ENCODE measurements at places on chromosomes 4 and X.

- no peak for DNase-seq
These were observed 146.0 kb downstream of the TBL1X start for GRCh38 chrX:9610771-9611392.

DNA sequence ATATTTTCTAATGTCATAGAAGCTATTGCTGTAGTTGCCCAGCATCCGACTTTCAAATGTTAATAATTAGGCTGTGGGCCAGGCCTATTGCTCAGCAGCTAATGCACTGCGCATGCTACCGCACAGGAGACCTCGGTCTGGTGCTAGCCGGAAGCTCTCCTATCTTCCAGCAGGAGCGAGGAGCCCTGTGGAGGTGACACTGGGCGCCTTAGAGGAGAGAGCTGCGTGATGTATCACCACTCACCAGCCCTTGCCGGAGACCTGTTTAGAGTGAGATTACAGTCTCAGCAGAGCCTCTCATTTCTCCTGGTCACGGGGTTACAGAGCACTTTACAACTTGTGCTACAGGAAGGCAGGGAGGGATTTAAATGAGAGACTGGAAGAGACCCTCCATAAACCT, 31.1 kb upstream of the MID1IP1 start:
- DNase-seq = no peak

- DNase-seq = no peak
These were observed 25.9 kb upstream of the ING2 start for GRCh38 chr4:183478926-183479325.

GRCh38 chr4:87363552-87363951, 27.4 kb downstream of the HSD17B11 start:
- DNase-seq = no peak

- no peak for DNase-seq
These were observed 83.0 kb downstream of the MAML3 start for GRCh38 chr4:140070973-140071372.

GRCh38 chrX:46589977-46590723, 16.6 kb downstream of the CHST7 start:
- no peak for DNase-seq

DNA sequence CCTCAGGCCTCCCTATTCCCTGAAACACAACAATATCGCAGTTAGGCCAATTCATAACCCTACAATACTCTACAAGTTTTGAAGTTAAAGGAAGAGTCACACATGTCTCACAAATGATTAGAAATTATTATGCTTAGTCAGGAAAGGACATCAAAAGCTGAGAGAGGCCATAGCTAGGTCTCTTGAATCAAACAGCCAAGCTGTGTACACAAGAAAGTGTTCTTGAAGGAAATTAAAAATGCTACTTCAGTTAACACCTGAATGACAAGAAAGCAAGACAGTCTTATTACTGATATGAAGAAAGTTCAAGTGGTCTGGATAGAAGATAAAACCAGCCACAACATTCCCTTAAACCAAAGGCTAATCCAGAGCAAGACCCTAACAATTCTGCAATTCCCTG, 23.6 kb upstream of the GUCY1A1 start:
- no peak for DNase-seq

GRCh38 chrX:1853447-1853846, 238.6 kb downstream of the ASMT start:
- no peak for DNase-seq

GRCh38 chr4:1002631-1003251, 8.7 kb upstream of the FGFRL1 start:
- no peak for DNase-seq

GRCh38 chr4:27176400-27176799, 315.8 kb downstream of the STIM2 start:
- no peak for DNase-seq

DNA sequence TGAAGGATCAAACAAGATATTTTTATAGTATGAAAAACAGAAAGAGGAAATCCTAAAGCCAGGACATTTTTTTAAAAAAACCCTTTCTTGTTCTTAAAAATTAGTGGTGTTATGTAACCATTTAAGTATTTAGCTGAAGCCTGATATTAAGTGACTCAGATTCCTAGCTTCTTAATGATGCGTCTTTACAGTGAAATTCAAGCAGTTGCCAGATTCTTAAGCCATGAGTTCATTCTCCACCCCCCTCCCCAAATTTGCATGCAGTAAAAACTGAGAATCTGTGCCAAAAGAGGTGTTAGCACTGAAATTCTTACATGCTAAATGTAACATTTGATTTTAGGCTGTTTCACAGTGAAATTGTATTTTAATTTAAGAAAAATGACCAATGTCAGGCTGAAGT, 180.8 kb downstream of the RAPGEF2 start:
- DNase-seq = no peak

DNA sequence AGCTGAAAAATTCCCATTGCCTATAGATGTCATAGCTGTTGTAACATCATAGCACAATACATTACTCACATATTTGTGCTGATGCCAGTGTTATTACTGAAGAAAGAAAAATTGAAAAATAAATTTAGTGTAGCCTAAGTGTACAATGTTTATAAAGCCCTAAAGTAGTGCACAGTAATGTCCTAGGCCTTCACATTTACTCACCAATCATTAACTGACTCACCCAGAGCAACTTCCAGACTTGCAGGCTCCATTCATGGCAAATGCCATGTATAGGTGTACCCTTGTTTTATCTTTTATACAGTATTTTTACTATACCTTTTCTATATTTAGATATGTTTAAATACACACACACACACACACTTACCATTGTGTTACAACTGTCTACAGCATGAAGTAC, 265.4 kb upstream of the MAGEB18 start:
- no peak for DNase-seq

DNA sequence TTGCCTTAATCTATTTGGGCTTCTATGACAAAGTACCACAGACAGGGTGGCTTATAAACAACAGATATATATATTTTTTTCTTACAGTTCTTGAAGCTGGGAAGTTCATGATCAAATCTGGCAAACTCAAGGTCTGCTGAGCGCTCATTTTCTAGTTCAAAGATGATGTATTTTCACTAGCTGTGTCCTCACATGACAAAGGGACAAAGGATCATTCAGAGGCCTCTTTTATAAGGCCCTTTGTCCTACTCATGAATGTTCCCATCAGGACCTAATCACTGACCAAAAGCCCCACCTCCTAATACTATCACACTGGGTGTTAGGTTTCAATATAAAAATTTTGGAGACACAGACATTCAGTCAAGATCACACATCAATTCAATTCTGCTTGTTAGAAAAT, 2025.2 kb downstream of the PCDH7 start:
- DNase-seq = no peak

- peak; percentile 45 for DNase-seq
These were observed 83.9 kb upstream of the SPANXB1 start for GRCh38 chrX:140918398-140919038.

DNA sequence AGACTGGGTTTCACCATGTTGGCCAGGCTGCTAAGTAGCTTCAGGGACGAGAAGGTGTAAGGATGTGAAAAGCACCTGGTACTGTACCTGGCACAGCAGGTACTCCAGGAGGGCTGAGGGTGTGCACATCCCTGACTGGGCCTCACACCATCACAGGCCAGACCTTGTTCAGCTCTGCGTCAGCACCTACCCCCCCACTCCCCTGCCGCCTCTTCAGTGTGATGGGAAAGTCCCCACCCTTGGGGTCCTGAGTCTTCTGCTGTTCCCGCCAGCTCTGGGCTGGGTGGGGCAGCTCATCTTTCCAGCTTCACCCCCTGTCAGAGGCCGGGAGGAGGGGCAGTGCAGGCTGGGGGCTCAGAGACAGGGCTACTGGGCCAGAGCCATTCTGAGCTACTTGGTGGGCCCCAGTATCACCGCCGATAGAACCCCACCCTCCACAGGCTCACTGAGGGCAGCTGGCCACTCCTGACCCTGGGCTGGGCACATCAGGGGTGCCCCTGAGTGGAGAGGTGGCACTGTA, 6.7 kb upstream of the SH3BP2 start:
- DNase-seq = peak; percentile 52

DNA sequence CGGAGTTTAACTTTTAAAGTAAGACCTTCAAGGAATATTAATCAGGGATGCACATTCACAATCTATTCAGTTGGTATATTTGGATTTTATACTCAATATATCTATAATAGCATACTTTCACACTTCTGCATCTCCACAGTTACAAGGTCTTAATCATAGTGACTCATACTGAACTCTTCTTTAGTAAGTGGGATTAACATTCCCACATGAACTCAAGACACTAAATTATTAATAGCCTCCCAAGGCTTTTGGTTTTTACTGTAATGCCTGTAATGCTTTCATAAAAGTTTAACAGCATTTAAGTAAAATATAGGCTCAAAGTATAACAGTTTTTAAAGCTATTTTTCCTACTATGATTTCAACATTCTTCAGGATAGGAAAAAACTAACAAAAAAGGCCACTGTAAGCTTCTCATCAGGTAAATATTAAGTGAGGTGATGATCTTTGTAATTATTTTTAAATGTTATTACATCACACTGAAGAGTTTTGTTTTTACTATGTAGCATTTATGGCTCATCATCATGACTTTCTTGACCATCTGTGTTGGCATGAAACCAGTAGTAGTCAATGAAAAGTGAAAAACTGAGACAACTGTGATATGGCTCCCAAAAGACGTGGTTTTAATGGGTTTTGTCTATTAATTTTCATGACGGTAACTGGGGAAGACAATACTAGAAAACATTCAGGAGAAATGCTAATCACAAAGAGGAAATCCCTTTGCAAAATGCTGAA, 91.5 kb upstream of the GALNT7 start:
- DNase-seq = no peak

DNA sequence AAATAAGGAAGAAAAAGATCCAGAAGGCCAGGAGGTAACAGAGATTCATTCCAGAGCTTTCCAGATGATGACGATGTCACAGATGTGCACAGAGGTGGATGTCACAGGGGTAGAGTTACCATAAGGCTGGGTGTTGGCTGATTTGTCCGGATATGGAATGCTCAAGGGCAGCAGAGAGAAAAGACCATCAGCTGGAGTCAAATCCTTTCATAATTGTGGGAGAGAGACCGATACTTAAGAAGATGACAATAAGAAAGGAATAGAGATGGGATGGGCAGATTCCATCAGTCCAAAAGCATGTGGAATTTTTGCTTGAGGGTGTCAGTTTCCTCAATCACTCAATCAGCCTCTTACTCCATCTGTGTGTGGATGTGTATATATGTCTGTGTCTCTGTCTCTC, 150.4 kb downstream of the CENPC start:
- no peak for DNase-seq

DNA sequence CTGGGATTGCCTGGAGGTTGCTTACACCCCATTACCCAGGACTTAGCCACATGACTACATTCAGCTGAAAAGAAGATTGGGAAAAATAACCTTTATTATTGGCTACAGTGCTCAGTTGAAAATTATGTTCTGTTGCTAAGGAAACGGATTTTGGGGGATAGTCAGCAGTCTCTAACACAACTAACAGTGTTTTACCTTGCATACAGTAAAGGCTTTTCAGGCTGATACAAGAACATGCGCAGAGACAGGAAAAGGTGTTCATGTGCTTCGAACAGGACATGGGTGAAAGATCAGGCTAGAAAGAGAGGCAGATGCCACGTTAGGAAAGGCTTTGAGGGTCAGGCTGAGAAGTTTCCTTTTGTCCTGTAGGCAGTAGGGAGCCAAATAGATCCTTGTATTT, 14.8 kb upstream of the RHOH start:
- no peak for DNase-seq

GRCh38 chrX:13750204-13750603, 15.7 kb downstream of the OFD1 start:
- DNase-seq = no peak

GRCh38 chrX:20374450-20374849, 107.7 kb upstream of the RPS6KA3 start:
- DNase-seq = no peak

- no peak for DNase-seq
These were observed 8.2 kb downstream of the RTL3 start for GRCh38 chrX:78650906-78651437.

DNA sequence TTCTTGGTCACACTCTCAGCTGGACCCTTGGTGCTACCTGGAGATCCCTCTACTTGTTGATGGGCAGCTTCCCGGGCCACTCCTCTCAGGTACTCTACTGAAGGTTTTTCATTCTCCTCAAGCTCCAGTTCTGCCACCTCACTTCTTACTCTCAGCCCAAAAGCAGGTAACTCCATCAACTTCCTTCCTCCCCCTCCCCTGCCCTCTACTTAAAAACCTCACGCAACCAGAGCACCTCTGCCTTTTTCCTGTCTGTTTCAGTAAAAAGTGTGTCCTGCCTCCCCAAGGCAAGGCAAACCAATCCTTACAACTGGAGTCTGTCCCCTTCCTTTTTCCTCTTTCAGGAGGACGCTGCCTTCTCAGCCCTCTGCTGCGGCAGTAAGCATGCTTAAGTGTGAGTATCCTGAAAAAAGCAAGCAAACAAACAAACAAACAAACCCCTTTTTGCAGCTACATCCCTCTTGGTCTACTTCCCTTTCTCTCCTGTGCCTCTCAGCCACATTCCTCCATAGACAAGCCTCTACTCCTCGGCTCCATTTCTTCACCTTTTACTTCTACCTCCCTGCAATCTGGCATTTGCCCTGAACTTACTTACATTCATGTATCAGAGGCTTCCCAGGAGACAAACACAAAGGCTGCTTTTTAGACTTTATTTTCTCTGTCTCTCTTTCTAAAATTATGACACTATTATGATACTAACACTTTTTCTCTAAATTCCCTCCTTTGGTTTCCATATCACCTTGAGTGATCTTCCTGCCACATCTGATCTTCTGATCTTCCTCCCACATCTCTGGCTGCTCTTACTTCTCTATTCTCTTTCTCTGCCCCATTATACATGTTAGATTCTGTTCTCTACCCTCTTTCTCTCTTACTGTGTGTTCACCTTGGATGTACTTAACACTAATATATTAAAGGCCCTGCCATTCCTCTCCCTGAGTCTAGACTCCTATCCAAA, 5.4 kb downstream of the ALPK1 start:
- peak; percentile 51 for DNase-seq

DNA sequence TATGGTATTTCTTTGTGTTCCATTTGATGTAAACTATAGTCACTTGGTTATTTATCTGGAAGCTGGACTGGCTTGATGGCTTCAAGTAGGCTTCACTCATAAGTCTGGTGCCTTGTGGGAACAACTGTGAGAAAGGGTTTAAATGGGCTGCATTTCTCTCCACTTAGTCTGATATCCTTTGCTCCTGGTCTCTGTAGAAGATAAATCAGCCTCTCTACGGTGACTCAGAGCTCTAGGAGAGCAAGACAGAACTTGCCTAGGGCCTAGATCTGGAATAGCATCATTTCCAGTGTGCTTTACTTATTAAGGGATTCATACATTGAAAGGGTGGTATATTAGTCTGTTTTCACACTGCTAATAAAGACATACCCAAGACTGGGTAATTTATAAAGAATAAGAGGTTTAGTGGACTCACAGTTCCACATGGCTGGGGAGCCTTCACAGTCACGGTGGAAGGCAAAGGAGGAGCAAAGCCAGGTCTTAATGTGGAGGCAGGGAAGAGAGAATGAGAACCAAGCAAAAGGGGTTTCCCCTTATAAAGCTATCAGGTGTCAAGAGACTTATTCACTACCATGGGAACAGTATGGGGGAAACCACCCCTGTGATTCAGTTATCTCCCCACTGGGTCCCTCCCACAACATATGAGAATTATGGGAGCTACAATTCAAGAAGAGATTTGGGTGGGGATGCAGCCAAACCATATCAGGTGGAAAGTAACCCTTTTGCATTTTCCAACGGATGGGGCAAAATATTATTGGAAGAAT, 1746.4 kb upstream of the PCDH7 start:
- DNase-seq = no peak
